ENCODE measurements at places on chromosomes 4 and X. TPM values are rescaled to one million over a fixed set of nuclear protein-coding genes. Genes with fewer than 3 reads are reported as not detected.

The FAM13A gene
- total RNA-seq: 327 TPM

The DMRTC1B gene
- not detected for total RNA-seq

The LIN54 gene
- 19.8 TPM for total RNA-seq

The ATOH1 gene
- not detected for total RNA-seq

GRCh38 chr4:98516042-98516440, 142.4 kb downstream of the TSPAN5 start:
- H3K4me3 ChIP-seq: no peak overlapping the region
- H3K4me1 ChIP-seq: peaks cover 8% of the 10 kb centered on the region
- H3K27ac ChIP-seq: no peak overlapping the region
- no peaks in the 10 kb centered on the region for H3K36me3 ChIP-seq
- H3K27me3 ChIP-seq: no peaks in the 10 kb centered on the region

GRCh38 chrX:38754102-38754790, 47.0 kb upstream of the MID1IP1 start:
- no peak overlapping the region for H3K4me3 ChIP-seq
- no peaks in the 10 kb centered on the region for H3K27me3 ChIP-seq
- no peak overlapping the region for H3K27ac ChIP-seq
- no peaks in the 10 kb centered on the region for H3K36me3 ChIP-seq
- no peaks in the 10 kb centered on the region for H3K4me1 ChIP-seq
- peak; percentile 16 for DNase-seq

DNA sequence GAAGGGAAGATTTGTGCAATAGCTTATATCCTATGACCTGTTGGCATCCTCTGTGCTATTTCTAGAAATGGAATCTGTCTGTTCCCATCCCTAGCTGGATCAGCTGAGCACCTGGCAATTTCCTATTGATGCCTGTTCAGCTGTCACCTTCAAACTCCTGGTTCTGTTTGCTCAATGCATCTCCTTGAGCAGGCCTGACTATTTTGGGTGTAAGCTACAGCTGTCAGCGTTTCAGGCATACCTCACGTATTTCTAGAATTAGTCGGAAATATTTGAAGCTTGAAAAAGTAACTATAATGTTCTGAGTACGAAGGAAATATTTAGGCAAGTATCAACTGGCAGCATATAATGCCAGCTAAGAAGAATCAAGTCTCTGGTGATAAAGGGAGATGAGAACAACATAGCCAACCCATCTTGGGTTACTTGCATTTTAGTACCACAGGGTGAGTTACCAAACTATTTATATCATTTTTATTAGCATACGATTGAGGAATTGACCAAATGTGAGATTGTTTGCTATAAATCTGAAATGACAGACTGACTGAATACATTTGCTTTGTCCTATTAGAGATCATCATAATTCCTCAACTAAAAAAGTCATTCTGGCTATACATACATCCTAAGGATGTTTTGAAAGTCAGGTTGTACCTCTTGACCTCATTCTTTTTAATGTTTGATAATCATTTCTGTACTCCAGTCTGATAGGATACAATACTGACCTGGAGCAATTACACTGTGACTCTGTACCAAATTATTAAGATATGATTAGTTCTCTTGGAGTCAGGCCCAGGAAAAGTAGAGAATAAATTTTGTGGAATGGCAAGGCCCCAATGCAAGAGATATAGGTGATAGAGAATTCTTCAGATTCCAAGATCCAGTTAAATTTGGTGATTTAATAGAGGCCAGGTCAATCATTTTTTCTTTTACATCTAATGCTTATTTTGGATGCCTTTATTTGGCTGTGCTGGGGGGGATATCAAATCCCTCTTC, 36.4 kb upstream of the PLAC1 start:
- no peaks in the 10 kb centered on the region for H3K36me3 ChIP-seq
- H3K4me3 ChIP-seq: no peak overlapping the region
- DNase-seq: no peak
- no peaks in the 10 kb centered on the region for H3K27me3 ChIP-seq

DNA sequence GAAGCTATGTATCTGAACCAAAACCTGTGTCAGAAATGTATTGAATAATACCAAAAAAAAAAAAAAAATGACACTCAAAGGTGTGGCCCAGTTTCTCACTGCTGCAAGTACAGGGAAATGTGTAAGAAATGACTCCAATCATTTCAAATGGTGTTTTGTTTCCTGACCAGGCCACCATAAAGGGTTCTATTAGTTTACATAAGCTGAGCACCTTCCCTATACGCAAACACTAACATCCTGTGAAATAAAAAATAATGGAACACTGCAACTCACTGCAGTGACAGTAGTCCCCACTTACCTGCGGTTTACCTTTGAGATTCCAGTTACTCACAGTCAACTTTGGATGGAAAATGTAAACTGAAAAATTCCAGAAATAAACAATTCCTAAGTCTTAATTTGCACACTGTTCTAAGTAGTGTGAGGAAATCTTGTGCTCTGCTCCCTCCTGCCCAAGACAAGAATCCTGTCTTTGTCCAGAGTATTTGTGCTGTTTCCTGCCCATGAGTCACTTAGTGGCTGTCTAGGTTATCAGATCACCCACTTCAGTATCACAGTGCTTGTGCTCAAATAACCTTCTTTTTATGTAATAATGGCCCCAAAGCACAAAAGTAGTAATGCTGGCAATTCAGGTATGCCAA, 265.3 kb downstream of the RCHY1 start:
- H3K4me3 ChIP-seq: no peak overlapping the region
- H3K27ac ChIP-seq: no peak overlapping the region
- H3K27me3 ChIP-seq: no peaks in the 10 kb centered on the region
- H3K36me3 ChIP-seq: no peaks in the 10 kb centered on the region
- H3K4me1 ChIP-seq: no peaks in the 10 kb centered on the region

Measured in thyroid gland (tissue), 4 donors.